Fibroblast of upper back skin (primary cell): ENCODE measurements at places on chromosomes 2 and 18.
A peak's percentile ranks its signal among the peaks of the same experiment; 100 is the strongest.

DNA sequence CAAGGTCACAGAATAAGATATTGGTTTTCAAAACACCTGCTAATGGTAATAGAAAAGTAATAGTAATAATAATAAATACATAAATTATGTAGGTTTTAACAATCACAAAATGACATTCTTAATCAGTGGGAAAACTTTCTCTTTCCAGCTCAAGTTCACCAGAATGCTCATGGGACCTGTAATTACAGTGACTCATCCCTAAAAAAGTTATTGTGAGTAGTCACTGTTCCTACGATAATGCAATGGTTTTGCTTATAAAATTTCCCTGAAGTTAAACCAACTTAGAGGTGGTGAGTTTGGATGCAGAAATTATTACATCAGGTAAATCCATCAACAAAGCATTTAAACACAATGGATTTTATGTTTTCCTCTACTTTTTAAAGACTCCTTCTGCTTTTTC is 502.3 kb downstream of the PID1 start:
- DNase-seq, result peak; percentile 87

GRCh38 chr2:210862283-210863065 is 306.1 kb downstream of the CPS1 start:
- DNase-seq, result no peak

DNA sequence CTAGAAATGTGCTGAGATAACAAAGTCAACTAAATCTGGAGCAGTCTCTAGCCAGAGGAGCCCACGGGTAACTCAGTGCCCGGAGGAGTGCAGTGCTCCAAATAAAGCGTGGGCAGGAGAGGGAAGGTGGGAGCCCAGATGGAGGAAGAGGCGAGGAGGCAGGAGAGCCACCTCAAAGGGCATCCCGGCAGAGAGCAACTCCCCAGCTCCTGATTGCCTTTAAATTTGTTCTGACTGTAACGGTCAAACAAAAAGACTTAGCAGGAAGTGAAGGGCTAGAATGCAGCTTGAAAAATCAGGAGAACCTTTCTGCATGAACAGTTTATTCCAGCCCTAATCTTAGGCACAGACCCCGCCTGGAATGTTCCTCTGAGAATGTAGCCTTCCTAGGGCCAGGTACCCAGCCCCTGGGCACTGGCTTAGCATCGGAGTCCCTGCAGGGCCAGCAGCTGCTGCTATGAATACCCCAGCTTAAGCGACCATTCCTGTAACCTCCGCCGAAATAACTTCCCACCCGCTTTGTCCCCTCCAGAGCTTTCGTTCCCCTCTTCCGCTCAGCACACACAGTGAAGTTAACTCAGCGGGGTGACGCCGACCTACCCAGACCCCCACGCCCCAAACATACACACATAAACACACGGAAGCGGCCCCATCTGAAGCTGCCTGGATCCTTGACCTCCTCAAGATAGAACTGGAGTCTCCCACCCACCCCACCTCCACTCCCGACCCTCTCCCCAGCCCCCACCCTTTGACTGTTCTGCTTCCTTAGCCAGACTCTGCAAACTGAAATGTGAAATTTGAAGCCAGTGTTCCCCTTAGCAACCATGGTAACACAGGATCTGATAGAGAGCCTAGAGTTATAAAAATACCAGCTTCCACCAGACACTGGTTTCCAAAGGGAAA is 123.2 kb downstream of the SMAD7 start:
- DNase-seq, result peak; percentile 62

- DNase-seq, result peak; percentile 83
Measured at GRCh38 chr18:35355140-35355618, 11.0 kb upstream of the ZNF24 start.

- DNase-seq, result no peak
Measured at GRCh38 chr18:189254-189653, 30.9 kb downstream of the USP14 start.

- DNase-seq, result no peak
Measured at GRCh38 chr2:42851186-42851585, 58.8 kb upstream of the HAAO start.

DNA sequence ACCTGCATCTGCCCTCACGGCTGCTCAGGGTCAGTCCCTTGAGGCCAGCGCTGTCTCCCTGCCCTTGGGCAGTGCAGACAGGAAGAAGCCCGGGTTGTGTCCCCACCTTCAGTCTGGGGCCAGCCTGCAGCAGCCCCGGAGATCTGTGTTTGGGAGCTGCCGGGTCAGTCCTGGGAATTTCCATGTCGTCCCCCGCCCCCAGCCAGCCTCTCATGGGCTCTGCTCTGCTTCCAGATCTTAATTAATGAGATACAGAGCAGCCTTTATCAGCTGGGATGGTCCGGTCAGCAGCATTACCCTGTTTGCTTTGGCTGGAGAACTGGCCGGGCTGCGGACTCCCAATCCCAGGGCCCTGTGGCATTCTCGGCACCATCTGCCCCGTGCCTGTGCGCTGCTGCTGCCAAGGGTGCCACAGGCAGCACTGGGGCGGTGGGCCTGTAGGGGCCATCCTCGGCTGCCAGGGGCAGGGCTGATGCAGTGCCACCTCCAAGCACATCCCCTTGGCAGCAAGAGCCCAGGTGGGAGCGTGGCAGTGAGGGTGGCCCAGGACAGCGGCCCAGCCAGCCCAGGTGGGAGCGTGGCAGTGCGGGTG is 2.4 kb downstream of the BOK start:
- no peak for DNase-seq

- DNase-seq, result peak; percentile 43
Measured at GRCh38 chr2:223884399-223884798, 47.0 kb upstream of the AP1S3 start.

- DNase-seq, result peak; percentile 57
Measured at GRCh38 chr18:59516356-59517155, 157.5 kb upstream of the LMAN1 start.

DNA sequence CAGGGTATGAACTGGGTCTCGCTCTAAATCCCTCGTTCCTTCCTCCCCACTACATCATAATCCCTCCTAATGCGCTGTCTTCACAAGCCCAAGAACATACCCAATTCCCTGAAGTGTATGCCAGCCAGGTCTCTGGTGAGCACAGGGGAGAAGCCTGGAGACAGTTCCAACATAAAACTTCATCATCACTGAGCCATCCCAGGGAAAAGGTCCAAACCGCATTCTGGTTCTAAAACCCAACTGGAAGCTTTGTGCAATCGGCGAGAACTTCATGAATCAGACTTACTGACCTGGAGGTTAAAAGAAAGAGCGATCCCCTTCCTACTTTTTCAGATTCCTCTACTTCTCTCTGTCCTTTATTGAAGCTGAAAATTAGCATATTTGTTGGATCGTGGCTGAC is 132.7 kb downstream of the ALPK2 start:
- DNase-seq, result peak; percentile 39

DNA sequence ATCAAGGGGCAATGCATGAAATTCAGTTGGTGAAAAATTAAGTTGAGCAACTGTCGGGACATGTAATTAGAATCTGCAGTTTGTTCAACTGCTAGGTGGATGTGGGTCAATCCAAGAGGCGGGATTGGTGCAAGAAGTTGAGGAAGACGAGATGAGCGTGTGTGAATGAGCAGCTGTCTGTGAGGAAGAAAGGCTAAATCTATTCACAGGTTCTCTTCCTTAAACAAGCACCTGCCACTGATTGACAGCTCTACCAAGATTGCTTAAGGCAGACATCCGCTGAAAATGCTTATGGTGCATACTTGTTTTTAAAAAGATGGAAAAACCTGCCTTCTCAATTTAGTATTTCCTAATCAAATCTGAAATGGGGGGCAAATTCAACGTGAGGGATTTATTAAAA is 323.4 kb upstream of the THUMPD2 start:
- no peak for DNase-seq

DNA sequence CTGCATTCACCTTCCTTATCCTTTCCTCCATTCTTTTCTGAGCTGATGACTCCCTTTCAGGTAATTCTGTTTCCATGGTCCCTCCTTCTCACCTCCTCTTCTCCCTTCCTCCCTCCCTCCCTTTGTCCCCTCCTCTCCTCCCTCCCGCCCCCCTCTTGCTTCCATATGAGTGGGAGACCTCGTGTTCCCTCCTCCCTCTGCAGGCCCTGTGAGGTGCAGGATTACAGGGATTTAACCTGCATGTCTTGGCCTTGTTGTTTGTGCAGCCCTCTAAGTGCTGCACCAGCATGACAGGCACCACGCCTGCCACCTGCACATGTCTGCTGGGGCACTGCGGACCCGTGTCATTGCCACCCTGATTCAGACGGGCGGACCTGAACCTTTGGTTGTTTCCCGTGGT is 103.1 kb downstream of the SNTG2 start:
- DNase-seq, result no peak

GRCh38 chr2:158501301-158501700 is 44.5 kb downstream of the PKP4 start:
- no peak for DNase-seq

- DNase-seq, result no peak
Measured at GRCh38 chr18:51169731-51170130, 27.8 kb downstream of the MEX3C start.

GRCh38 chr2:235439959-235440662 is 53.7 kb upstream of the AGAP1 start:
- no peak for DNase-seq

- no peak for DNase-seq
Measured at GRCh38 chr2:230778350-230779063, 65.9 kb downstream of the CAB39 start.

DNA sequence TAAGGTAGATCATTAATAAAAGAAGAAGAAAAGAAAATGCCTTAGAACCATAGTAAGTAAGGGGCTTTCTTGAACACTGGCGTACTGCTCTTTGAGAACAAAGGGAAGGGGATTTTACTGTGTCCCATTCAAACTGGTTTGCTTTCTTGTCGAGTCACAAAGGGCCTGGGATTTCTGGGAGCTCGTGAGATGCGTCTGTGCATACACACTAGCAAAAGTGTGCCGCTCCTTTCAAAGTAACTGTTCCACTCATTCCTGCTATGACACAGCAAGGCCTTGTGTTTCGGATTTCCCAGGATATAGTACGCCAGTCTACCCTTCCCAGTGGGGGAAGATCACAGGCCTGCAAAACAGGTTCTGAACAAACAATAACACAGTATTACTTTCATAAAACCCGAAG is 93.0 kb downstream of the KCTD18 start:
- no peak for DNase-seq

DNA sequence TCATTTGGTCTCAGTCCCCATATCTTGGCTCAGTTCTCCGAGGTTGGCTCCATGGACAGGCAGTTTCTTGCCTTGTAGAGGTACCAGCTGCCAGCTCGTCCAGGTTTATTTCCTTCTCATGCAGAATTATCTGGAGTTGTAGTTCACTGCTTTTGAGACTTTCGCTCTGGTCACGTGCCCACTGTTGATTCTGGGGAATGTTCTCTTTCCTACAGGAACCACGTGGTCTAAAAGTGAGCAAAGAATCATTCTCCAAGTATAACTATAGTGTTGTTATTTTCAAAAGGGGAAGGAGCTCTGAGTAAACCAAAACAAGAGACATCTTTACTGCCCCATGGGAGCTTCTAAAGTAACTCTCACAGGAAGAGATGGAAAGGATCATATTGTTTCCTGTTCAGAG is 41.2 kb upstream of the RAB27B start:
- DNase-seq, result no peak

DNA sequence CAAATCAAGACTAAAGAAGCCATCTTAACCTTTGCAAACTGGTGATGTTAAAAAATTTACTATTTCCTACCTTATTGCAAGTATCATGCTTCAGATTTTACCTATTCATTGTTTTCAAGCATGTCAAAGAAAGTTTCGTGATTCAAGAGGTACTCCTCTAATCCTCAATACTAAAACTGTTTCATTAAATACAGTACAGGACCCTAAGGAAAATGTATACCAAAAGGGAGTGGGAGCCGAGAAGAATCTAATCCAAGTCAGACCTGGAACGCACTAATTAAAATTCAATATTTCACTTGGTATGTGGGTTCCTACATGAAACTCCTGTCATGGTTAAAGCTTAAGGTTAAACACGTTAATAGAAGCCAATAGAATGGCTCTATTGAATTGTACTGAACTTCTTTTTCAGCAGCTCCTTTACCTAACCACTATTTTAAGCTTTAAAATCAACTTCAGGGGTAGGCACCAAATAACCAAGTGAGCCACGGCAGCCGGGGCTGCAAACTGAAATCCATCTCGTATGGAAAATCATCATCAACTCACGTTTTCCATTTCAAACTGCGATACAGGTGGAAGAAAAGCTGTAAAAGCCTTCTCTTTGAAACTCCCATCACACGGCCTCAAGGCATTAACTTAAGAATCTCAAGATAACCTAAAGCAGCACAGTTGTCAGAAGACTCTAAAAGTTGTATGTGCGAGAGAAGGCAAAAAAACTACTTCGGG is 188.8 kb downstream of the ZEB2 start:
- no peak for DNase-seq

DNA sequence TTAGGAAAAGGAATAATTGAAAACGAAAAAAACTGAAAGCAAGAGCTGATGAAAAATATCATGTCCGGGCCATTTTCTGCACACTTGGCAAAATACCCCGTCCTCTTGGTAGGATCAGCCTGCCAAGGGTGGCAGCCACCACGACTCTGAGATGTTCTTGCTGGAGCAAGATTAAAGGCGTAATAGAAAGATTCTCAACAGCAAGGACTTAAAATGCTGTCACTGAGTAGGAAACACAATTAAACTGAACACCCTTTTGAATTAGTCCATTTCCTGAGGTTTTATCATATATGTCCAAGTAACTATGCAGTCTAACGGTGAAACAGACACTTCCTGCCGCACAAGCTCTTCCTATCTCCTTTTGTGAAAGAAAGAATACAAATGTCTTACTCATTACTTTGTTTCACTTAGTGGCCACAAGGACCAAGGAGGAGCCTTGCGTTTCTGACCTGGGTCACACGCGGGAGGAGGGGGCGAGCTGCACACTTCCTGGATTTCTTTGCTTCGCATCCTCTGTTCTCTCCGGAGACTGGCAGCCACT is 222.7 kb downstream of the PIEZO2 start:
- peak; percentile 52 for DNase-seq

DNA sequence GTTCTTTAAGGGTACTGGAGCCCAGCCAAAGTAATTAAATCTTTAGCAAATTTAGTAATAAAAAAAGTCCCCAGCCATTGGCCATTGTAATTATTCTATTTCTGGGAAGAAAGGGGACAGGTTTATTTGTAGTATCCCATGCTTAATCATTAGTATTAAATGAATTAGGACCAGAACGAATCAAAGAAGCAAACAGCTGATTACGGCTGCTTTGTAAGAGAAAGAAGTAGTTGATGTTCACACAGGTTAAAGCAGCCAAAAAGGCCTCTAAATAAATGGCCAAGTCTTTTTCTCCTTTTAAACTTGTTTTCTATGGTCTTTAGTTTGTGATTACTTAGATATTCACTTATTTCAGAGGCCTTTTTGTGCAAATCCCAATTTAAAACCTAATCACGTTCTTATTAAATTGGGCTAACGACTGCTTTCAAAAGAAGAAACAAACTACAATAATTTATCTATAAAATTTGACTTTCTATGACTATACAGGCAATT is 48.6 kb upstream of the DNAH7 start:
- DNase-seq, result no peak

GRCh38 chr2:241507430-241508239 is 749 bp downstream of the STK25 start:
- peak; percentile 31 for DNase-seq

GRCh38 chr2:73071360-73072128 is at the start of gene SFXN5:
SFXN5 (minus strand) TSS chr2:73071712; CDS start chr2:73071705, 7 bp downstream.
- DNase-seq, result peak; percentile 95
